Stimulated activated CD4-positive, alpha-beta T cell treated with anti-CD3 and anti-CD28 coated beads, Interleukin-15, amount 100 ng/mL, for 48 hours (primary cell): ENCODE measurements at places on chromosomes 1 and 21.

- DNase-seq: no peak
Observed at GRCh38 chr1:88595355-88596002, 88.6 kb upstream of the PKN2 start.

DNA sequence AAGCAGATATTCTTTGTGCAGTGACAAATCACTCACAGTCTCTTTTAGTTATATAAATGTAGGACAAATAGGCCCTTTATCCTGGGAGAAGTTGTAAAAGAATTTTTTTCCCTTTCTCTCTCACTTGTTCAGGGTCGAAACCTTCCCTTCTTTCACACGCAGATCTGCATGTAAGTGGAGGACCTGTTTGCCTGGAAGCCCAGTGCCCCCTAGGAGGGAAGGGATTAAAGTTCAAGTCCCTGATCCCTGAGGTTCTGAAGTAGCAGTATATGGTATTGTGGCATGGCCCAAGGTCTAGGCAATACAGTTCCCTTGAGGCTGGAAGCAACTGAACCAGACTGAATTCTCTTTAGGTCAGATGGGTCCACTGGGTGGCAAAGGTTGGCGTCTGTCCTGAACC, 48.6 kb upstream of the PTGFRN start:
- DNase-seq: no peak

DNA sequence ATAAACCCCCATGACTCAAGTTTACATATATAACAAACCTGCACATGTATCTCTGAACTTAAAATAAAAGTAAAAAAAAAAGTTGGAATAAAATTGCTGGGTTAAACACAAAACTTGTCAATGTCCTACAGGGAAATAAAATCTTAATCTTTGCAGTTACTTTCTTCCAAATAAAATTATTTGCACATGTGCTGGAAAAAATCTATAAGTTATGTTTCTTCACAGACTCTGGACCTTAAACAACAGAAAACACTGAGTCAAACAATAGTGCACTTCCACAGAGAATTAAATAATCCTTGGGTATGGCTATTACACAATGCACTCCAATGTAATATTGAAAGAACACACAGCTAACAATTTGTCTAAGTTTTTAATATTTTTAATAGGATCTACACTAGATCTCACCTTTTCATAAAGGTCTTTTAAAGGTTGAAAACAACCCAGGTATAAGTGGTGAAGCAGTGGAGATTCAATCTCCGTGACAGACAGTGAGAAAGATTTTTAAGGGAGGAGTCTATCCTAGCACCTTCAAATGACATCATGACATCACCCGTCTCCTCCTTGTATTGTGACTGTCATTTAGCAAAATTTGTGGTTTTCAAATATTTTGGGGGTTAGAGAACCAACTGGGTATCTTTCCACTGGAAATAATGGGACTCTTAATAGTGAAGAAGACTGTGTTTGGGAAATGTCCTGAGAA, 25.2 kb upstream of the FGGY start:
- no peak for DNase-seq

DNA sequence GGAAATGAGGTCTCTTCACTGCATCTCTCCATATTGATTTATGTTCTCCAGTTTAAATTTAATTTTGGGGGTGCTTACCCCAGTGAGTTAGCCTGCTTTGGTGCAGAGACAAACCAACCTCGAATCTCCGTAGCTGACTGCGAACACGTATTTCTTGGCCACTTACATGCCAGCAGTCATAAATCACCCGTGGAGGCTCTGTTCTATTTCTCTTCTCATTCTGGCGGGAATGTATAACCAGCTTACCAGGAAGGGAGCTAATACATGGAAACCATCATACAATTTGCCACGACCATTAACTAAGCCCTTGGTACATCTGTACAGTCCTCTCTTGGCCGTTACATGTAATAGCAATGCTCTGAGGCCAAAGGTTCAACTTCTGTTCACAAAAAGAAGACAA, 148.0 kb downstream of the PLA2G4A start:
- no peak for DNase-seq

DNA sequence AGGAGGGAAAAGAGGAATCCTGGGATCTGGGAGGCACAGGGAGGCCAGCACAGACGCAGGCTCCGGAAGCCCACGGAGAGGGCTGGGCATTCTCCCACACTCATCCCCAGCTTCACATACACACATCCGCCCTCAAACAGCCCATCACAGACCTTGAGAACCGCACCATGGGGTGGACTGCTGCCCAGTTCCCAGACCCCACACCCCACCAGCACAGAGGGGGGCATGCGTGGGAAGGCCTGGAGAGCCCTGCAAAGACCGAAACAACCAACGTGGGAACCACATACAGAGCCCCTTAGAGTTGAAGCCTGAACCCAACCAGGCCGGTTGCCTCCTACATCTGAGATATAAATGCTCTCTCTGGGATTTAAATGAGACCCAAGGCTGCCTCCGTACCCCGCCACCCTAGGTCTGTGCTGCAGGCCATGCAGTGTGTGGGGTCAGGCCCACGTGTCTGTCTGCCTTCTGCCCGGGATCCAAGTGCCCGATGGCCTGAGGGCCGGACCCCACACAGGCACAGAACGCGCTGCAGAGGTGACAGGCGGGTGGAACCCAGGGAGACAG, 126.2 kb upstream of the COL6A1 start:
- no peak for DNase-seq

- peak; percentile 67 for DNase-seq
Observed at GRCh38 chr1:109619576-109620400, at the start of the genes AMPD2 and GNAT2. TSS of gene AMPD2 (plus strand) at chr1:109619837. CDS start at chr1:109621176, 1,339 bp downstream. TSS of gene GNAT2 (minus strand) at chr1:109619616. CDS start at chr1:109612870, 6,746 bp downstream.

DNA sequence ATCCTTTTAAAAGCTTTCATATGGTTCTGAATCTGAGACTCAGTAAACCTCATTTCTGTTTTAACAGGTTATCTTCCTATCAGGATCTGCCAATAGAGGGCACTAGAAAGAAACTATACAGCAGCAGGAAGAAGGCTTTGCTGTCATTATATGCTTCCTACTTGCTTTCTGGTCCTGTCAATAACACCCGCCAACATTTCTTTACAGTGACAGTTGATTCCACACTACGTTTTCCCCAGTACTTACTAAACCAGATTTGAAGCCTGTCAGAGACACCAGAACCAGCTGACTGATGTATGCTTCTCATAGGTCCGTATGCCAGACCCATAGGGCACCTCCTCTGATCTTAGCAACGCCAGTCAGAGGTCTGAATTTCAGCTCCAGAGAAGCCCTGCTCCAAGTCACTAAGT, 341.0 kb upstream of the NEGR1 start:
- no peak for DNase-seq

DNA sequence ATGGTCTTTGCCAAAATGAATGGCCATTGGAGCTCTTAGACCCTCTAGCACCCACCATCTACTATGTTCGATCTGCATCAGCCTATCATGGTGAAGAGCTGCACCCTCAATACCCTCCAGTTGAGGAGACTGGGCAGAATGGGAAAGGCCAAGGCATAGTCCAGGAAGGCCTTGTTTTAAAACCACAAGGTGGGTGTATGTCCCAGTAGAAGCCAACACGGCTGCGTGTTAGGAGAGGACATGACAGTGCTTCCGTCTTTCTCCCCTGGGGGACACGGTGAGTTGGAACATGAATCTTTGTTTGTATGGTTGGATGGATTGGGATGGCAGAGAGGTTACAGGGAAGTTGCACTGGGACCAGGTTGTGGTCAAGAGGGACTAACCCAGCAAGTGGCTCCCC, 18.6 kb upstream of the SH3D21 start:
- no peak for DNase-seq

GRCh38 chr1:244075247-244075722, 24.2 kb downstream of the ZBTB18 start:
- no peak for DNase-seq

GRCh38 chr1:59100708-59101374, 196.1 kb upstream of the FGGY start:
- DNase-seq: no peak

- no peak for DNase-seq
Observed at GRCh38 chr1:79264975-79265818, 258.7 kb upstream of the ADGRL4 start.

DNA sequence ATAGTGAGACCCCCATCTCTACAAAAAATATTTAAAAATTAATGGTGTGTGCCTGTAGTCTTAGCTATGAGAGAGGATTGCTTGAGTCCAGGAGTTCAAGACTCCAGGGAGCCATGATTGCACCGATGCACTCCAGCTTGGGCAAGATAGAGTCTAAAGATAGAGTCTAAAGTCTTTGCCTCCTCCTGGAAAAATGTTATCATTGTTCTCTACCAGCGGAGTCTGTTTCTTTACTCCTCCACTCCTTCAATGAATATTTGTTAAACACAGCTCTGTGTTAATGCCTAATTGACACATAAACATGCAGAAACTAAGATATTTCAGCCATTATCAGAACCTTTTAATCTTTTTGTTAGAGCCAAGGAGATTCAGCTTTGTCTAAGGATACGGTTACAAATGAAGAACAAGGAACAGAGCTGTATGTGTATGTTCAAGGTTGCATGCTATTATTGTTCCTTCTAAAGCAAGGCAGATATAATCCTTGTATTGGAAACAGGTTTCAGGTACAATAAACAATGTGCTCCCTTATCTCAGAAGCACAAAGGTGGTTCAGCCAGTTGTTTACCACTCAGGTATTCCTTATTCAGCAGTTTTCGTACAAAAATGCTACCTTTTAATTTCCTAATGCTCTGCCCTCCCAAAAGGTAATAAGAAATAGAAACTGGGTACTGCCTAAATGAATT, 15.4 kb downstream of the OVAAL start:
- DNase-seq: no peak

DNA sequence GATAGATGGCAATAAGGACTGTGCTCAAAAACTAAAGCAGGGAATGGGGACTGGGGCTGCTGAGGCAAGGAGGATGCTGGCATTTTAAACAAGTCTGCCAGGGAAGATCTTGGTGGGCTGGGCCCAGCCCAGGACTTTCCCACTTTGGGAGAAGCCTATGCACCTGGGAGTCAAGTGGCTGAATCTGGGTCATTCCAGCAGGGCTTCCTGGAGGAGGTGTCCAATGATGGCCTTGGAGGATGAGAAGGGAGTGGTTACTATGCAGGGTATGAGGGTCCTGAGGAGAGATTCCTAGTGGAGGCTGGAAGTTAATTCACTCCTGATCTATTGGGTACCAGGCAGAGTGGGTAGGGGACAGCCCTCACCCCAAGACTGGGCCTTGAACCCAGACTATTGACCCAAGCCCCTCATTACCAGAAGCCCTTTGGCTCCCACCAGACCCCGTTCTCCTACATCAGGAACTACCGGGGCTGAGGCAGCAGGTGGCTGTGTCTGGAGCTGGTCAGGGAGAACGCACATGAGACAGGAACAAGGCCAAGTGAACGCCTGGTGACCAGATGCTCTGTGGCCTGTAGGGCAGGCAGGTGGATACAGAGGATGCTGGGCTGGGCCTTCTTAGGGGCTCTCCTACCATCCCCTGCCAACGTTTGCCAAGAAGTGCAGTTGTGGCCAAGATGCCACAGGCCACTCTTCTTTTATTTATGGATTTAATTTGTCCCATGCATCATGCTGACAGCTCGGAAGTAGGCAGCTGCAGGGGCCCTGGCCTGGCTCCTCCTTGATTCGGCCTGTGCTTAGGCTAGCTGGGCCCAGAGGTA, 18.3 kb upstream of the LRP8 start:
- no peak for DNase-seq

GRCh38 chr1:32339363-32339978, 3.4 kb upstream of the MARCKSL1 start:
- DNase-seq: peak; percentile 53

GRCh38 chr1:211488641-211489040, 3.3 kb downstream of the RD3 start:
- no peak for DNase-seq

DNA sequence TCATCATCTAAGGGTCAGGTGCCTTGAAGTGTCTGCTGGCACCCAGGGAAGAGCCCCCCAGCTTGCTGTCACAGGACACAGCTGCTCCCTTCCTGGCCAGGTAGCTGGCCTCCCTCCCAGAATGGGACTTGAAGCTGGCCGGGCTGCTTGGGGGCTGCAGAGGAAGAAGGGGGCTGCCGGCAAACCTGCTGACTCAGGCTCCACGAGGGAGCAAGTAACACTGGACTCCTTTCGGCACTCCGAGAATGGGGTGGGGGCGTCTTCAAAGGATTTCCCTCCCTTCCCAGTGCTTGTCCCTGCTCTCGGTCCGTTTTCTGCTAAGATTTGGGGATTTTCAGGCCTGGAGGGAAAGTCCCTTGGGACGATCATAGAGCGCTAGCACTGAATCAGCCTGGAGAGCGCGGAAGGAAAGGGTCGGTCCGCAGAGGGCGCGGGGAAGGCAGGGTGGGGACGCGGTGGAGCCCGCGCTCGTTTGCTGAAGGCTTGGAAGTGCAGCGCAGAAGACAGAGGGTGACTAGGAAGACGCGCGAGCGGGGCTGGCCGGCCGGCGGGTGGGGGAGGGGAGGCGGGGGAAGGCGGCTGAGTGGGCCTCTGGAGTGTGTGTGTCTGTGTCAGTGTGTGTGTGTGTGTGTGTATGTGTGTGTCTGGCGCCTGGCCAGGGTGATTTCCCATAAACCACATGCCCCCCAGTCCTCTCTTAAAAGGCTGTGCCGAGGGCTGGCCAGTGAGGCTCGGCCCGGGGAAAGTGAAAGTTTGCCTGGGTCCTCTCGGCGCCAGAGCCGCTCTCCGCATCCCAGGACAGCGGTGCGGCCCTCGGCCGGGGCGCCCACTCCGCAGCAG, at the start of gene CSF1:
Gene CSF1, plus strand, starts transcription at position 727 of the 840 bp plus-strand sequence. CDS start 175 bp downstream, outside the sequence.
- DNase-seq: peak; percentile 39

DNA sequence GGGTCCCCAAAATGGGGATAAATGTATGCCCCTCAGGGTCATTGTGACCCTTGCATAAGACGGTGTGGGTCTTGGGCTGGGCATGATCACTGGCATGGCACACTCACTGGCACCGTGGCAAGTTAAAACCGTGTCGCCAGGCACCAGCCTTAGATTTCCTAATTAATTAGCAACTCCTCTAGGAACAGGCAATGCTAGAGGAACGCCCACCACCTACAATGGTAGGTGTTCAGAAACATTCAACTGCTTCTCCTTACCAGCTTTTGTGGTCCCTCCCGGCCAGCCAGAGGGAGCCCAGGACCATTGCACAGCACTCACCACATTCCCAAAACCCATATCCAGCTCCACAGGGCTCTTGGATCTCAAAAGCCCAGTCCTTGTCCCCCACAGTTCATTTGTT, 36.4 kb downstream of the EPHA2 start:
- DNase-seq: no peak

- no peak for DNase-seq
Observed at GRCh38 chr1:114607223-114607622, 25.8 kb upstream of the BCAS2 start.

GRCh38 chr21:46253610-46254124, 25.1 kb upstream of the LSS start:
- DNase-seq: peak; percentile 35

GRCh38 chr1:48875552-48876329, 99.0 kb upstream of the BEND5 start:
- DNase-seq: no peak

- no peak for DNase-seq
Observed at GRCh38 chr1:1900883-1901640, 10.2 kb upstream of the GNB1 start.

- no peak for DNase-seq
Observed at GRCh38 chr1:243594455-243594854, 255.6 kb downstream of the AKT3 start.

- no peak for DNase-seq
Observed at GRCh38 chr1:177023249-177023648, 141.3 kb downstream of the ASTN1 start.

GRCh38 chr1:220708936-220709801, 19.0 kb downstream of the C1orf115 start:
- no peak for DNase-seq

GRCh38 chr1:83769594-83770318, 229.2 kb downstream of the TTLL7 start:
- DNase-seq: no peak
